Endothelial cell (in vitro differentiated cells): ENCODE measurements at places on chromosomes 12 and 14.

DNA sequence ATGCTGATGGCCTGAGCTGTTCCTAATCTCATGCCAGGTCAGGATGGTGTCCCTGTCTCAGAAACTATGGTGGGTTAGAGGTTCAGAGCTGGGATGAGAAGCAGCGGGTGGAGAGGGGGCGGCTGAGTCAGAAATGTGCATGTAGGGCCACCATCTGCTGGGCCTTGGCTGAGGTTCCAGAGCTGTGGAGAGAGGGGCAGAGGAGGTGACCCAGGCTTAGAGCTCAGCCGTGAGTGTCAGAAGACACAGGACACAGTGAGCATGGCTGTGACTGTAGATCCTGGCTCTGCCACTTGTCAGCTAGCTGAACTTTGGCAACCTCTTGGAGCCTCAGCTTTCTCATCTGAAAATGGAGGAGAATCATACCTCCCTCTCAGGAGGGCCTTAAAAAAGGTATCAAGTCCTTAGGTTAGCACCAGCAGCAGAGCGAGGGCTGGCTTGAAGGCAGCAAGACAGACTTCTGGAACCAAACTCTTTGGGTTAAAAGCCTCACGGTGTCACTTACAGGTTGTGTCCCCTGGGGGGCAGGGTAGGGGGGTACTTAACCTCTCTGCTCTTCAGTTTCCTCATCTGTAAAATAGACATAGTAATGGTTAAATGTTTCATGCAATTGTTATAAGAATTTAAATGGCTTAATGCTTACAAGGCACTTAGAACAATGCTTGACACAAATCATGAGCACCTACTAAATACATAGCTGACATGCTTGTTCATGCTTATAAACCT is 34.8 kb downstream of the TMEM229B start:
- no peaks in the 10 kb centered on the region for H3K4me1 ChIP-seq
- no peak overlapping the region for H3K4me3 ChIP-seq
- H3K27ac ChIP-seq = no peak overlapping the region
- H3K36me3 ChIP-seq = peaks cover 4% of the 10 kb centered on the region
- no peak for DNase-seq

DNA sequence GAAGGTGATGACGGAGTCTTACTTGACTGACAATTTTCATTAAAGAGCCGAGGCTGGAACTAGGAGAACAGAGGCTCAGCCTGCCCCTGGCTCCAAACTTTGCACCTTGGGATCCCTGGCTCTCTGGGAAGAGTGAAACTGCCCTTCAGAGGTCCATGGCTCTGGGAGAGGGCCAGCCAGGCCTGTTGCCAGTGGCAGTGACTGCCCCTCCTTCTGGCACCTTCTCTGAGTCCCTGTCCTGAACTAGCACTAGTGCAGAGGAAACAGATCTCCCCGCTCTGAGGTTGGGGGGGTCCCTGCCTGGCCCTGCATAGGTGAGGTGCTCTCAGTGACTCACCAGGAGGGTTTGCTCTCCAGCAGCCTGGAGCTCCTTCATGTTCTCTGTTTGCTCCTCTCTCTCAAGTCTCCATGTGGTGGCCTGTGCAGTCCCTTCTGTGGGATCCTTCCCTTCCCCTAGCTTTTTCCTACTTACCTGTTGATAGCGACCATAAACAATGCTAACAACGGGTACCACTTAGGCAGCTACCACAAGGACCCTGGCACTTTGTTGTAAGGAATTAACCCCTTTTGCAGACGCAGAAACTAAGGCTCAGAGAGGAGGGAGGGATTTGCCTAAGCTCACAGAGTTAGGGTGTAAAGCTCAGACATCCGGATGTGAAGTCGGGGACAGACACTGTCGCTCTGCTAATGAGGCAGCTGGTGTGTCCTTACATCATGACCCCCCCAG is 22.4 kb downstream of the FAM222A start:
- DNase-seq = no peak
- H3K27ac ChIP-seq = peak overlapping the region; percentile 94
- peaks cover 18% of the 10 kb centered on the region for H3K27me3 ChIP-seq
- peak overlapping the region; percentile 59 for H3K4me3 ChIP-seq
- peaks cover 9% of the 10 kb centered on the region for H3K36me3 ChIP-seq

GRCh38 chr14:100982353-100982752 is 78.8 kb upstream of the RTL1 start:
- H3K4me1 ChIP-seq = no peaks in the 10 kb centered on the region
- H3K36me3 ChIP-seq = no peaks in the 10 kb centered on the region
- DNase-seq = no peak

DNA sequence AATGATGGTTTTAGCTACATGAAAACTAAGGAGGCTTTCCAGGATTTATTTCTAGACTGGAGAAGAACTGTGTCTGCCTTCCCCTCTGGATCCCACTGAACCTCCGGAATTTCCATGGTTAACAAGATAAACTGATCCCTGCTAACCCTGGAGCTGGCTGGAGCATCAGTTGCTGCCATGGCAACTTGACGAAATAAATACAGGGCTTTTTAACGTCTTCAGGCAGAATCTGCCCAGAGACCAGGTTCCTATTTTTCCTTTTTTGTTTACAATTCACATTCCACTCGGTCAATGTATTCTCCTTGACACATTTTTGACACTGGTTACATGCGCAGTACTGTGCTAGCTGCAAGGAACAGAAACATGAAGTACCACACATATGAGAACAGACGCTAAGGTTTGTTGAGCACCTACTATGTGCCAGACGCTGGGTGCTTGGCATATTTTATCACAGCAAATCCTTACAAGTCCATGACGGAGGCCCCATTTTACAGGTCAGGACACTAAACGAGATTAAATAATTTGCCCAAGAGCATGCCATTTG is 1.7 kb downstream of the C14orf132 start:
- H3K4me3 ChIP-seq = peak overlapping the region; percentile 87
- no peaks in the 10 kb centered on the region for H3K36me3 ChIP-seq
- H3K27me3 ChIP-seq = peaks cover 11% of the 10 kb centered on the region
- no peak overlapping the region for H3K27ac ChIP-seq
- no peaks in the 10 kb centered on the region for H3K4me1 ChIP-seq

DNA sequence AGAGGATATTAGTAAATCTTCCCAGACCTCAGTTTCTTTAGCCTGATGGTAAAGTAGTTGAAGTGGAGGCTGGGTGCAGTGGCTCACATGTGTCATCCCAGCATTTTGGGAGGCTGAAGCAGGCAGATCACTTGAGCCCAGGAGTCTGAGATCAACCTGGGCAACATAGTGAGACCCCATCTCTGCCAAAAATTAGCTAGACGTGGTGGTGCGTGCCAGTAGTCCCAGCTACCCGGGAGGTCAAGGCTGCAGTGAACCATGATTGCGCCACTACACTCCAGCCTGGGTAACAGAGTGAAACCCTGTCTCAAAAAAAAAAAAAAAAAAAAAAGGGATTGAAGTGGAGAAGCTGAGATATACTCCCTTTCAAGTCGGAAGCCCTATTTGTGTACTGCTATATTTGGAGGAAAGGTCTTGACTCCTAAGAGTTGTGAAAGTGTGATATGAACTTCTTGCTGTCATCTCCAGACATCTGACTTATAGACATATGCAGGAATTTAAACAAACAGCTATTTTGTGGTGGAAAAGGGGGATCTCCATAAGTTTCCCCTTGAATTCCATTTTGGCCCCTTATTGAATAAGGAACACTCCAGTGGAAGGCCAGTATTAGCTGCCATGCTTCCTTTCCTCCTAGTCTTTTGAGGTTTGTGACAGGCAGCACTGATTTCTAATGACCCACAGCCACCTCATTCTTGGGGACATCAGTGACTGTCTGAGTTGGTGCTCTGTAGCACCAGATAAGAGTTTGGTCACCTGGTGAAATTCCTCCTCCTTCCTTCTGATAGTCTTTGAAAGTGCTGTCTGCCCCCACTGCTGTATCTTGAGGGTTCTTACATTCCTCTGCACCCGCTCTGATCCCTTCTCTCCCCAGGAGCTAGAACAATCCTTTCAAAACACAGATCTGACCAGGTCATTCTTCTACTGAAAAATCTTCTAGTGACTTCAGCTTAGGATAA is 7.4 kb downstream of the ELK3 start:
- DNase-seq = no peak
- H3K36me3 ChIP-seq = peaks cover 68% of the 10 kb centered on the region
- H3K27ac ChIP-seq = no peak overlapping the region
- peaks cover 8% of the 10 kb centered on the region for H3K27me3 ChIP-seq
- peaks cover 76% of the 10 kb centered on the region for H3K4me1 ChIP-seq

DNA sequence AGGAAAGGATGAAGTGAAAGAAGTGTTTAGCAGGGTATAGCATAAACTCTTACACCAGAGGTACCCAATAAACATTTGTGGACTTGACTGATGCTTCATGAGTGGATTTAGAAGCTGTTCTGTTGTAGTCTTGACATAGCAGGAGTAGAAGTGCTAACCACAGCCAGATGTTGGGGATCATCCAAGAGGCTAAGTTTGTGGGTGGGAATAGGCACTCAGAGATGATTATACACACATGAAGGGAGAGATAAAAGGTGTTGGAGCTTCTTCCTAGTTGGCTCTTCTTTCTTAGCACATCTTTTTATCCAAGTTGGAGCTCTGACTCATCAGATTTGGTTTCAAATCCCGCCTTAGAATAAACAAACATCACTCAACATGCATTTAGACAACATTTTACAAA is 166.7 kb upstream of the E2F7 start:
- H3K36me3 ChIP-seq = no peaks in the 10 kb centered on the region
- H3K27ac ChIP-seq = no peak overlapping the region
- H3K4me1 ChIP-seq = peaks cover 16% of the 10 kb centered on the region
- peaks cover 4% of the 10 kb centered on the region for H3K27me3 ChIP-seq
- no peak for DNase-seq
- H3K4me3 ChIP-seq = no peak overlapping the region

DNA sequence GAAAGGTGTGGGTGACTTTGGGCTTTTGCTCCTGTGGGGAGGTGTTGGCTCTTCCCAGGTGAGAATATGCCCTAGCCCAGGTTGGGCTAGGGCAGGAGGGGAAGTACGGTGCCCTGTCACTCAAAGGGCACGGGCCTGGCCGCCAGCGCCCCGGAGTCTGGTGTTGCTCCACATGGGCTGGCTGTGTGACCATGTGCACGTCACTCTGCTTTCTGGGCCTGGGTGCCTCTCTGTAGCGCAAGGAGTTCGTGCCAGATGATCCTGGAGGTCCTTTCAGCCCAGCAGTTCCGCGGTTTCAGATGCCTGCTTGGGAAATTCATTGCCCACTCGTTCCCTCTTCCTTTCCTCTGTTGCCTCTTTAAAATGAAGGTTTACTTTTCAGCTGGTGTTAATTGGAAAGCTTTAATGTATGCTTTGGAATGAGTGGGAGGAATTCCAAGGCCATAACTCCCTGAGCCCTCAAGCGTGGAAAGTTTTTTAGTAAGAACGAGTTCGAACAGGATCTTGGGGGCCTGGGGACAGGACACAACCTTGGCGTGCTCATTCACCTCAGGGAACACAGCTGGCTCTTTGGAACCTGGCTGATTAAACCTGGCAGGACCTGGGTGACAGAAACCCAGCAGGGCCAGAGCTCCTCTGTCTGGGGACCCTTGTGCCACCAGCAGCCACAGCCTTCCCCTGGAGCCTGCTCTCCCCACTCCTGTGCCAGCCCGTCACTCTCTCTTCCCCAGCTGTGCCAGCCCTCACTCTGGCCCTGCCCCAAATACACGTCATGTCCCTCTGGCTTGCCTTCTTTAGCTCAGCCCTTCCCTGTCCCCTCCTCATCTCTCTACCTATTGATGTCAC is 42.8 kb downstream of the TSPAN9 start:
- H3K4me3 ChIP-seq = peak overlapping the region; percentile 51
- peak overlapping the region; percentile 86 for H3K27ac ChIP-seq
- H3K27me3 ChIP-seq = peaks cover 8% of the 10 kb centered on the region
- peaks cover 10% of the 10 kb centered on the region for H3K36me3 ChIP-seq

- H3K4me3 ChIP-seq = no peak overlapping the region
- peaks cover 4% of the 10 kb centered on the region for H3K4me1 ChIP-seq
- H3K27me3 ChIP-seq = peaks cover 4% of the 10 kb centered on the region
These were observed 15.8 kb downstream of the WNT5B start for GRCh38 chr12:1644534-1645438.

- peaks cover 11% of the 10 kb centered on the region for H3K4me1 ChIP-seq
- H3K4me3 ChIP-seq = no peak overlapping the region
- DNase-seq = no peak
- peaks cover 4% of the 10 kb centered on the region for H3K36me3 ChIP-seq
These were observed 188.2 kb upstream of the RMST start for GRCh38 chr12:97274386-97274785.

- no peak overlapping the region for H3K27ac ChIP-seq
- H3K27me3 ChIP-seq = peaks cover 18% of the 10 kb centered on the region
- DNase-seq = no peak
- peaks cover 5% of the 10 kb centered on the region for H3K36me3 ChIP-seq
- H3K4me3 ChIP-seq = no peak overlapping the region
- H3K4me1 ChIP-seq = peaks cover 4% of the 10 kb centered on the region
These were observed 333.6 kb downstream of the ADGRD1 start for GRCh38 chr12:131287015-131287937.

- no peak for DNase-seq
- no peaks in the 10 kb centered on the region for H3K4me1 ChIP-seq
- H3K4me3 ChIP-seq = no peak overlapping the region
- H3K36me3 ChIP-seq = peaks cover 9% of the 10 kb centered on the region
- H3K27ac ChIP-seq = no peak overlapping the region
These were observed 24.0 kb downstream of the DHX37 start for GRCh38 chr12:124964836-124965462.

- H3K4me3 ChIP-seq = no peak overlapping the region
- peaks cover 12% of the 10 kb centered on the region for H3K27me3 ChIP-seq
- H3K4me1 ChIP-seq = peaks cover 26% of the 10 kb centered on the region
- no peak overlapping the region for H3K27ac ChIP-seq
These were observed 27.2 kb downstream of the JDP2 start for GRCh38 chr14:75454963-75455546.

DNA sequence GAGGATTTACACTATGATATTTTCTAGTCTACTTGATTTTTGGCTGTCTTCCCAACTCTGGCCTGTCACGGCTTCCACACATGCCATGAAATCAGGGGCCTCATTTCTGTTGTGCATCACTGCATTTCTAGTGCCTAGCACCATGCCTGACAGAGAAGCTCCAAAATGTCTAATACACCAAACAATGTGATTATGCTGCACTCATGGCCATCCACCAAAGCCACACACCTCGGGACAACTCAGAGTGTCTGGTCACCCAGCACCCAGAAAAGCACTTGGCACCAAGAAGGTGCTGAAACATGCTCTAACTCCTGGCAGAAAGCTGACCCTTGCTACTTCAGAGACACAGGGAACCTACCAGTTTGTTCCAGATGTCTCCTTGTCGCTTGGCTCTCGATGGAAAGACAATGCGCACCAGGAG is 11.3 kb downstream of the GCN1 start:
- H3K27ac ChIP-seq = no peak overlapping the region
- DNase-seq = no peak
- peaks cover 37% of the 10 kb centered on the region for H3K36me3 ChIP-seq
- H3K4me3 ChIP-seq = no peak overlapping the region
- peaks cover 2% of the 10 kb centered on the region for H3K27me3 ChIP-seq

DNA sequence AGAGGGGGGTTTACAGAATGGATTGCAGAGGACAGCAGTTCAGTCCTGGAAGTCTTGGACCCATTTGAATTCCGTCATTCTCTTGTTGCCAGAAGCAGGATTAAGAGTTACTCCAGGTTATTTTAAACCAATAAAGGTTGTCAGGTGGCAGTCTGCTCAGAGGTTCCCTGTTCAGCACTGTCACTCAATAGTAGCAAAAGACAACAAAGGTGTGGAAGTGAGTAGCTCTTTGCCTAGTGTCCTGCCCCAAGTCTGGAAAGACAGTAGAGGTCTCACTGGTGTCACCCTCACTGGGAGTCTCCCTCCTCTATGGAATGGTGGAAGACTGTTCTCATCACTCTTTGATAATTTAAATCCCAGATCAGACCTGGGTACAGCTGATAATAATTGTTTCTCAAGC is 73.4 kb upstream of the PLEKHG3 start:
- H3K4me3 ChIP-seq = no peak overlapping the region
- H3K4me1 ChIP-seq = peaks cover 19% of the 10 kb centered on the region
- no peak overlapping the region for H3K27ac ChIP-seq
- peaks cover 7% of the 10 kb centered on the region for H3K27me3 ChIP-seq

GRCh38 chr12:110023059-110023980 is 24.1 kb downstream of the ANKRD13A start:
- no peak for DNase-seq
- H3K4me3 ChIP-seq = peak overlapping the region; percentile 56
- H3K27me3 ChIP-seq = peaks cover 2% of the 10 kb centered on the region
- H3K27ac ChIP-seq = no peak overlapping the region
